ENCODE measurements at places on chromosomes 6 and 20.

- DNase-seq = no peak
Observed at GRCh38 chr6:44148306-44148705, 10.3 kb upstream of the CAPN11 start.

DNA sequence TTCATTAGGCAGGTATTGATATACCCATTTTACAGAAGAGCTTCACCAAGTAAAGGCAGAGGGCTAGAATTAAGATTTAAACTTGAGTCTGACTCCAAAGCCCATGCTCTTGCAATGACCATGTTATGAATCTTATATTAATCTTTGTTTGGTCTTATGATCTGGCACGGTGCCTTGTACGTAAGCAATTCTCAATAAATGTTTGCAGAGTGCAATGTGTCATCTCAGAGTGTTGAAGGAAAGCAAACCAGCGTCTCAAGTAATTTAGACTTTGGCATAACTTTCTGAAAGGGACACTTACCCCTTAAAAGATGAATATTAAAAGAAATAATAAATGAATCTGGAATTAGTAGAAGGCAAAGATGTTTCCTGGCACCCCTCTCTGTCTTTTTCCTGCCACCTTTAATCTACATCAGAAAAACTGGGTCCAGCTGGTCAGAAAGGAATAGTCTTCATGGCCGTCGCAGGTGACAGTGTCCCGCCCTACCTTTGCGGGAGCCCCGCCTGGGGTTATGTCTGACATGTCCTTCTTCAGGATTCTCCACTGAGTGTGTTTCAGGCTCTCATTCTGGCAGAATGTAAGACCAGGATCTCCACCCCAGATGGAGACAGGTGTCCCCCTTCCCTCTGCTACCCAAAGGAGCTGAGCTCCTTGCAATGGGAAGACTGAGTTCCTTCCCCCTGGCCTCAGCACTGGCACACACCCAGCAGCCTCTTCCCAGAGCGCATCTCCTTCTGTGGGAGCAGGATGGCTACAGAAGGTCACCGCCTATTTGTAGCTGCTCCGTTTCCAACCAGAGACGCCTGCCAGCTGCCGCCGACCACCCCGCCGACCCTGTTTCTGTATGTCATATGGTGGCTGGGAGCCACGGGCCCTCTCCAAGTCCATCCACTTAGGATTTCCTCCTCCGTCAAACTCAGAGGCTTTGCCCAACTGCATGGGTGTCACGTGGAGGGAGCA is 266.3 kb upstream of the ECI2 start:
- no peak for DNase-seq

GRCh38 chr20:63941282-63942081 is 14.7 kb downstream of the UCKL1 start:
- peak; percentile 43 for DNase-seq

DNA sequence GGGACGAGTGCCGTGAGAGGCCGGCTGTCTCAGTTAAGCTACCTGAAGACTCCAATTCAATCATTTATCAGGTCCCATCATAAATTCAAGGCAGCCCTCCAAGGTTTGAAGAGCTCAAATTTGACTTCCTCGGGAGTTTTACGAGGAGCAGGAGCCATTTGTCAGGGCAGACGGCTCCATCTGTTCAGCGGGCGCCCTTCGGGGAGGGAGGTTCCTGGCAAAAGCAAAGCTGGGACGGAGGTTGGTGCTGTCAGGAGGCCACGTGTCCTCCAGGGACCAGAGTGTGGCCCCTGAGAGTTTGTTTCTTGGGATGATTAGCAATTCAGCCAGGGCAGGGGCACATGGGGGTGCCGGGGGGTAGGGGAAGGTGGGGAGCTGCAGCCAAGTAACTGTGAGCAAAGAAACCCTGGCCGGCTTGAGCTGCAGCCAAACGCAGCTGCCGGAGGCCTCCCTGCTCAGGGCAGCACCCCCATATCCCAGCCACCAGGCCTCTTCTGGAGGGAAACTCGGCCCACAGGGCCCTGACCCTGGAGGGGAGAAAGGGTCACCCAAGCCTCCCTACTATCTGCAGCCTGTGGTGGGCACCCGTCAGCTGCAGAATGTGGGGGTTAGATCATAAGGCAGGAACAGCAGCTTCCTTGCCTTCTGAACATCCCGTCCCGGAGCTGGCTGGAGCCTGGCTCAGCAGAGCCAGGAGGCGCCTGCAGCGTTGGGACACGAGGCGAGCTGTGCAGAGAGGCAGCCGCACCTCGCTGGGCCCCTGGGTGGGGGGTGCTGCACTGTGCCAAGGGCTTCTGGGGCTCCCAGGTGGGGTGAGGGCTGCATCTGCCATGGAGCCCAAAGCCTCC is 63.6 kb upstream of the GATA5 start:
- no peak for DNase-seq

GRCh38 chr6:144346719-144347447 is 61.7 kb downstream of the UTRN start:
- no peak for DNase-seq

GRCh38 chr6:43977404-43978111 is 149.7 kb downstream of the MRPL14 start:
- no peak for DNase-seq

- no peak for DNase-seq
Observed at GRCh38 chr6:15294504-15294903, 48.6 kb downstream of the JARID2 start.

GRCh38 chr20:44862286-44862685 is 23.2 kb upstream of the YWHAB start:
- DNase-seq = no peak

DNA sequence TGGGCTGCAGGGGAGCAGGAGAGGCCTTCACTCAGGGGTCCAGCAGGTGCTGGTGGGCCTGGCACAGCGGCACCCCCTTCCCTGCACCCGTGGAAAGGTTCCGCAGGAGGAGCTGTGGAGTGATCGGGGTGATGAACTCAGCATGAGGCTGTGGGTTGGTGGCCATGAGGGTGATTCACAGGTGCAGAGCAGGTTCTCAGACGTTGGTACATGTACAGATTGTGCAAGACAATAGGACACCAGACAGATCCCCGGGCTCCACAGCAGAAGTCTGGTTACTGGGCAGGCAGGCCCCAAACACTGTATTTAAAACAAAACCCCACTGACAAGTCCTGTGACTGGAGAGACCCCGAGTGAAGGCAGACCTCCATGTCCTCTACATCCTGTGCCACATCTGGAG is 151.6 kb upstream of the CDH4 start:
- no peak for DNase-seq

GRCh38 chr6:111995404-111995803 is 58.5 kb upstream of the CCN6 start:
- DNase-seq = no peak

GRCh38 chr6:70518723-70519122 is 48.0 kb upstream of the SDHAF4 start:
- DNase-seq = no peak

DNA sequence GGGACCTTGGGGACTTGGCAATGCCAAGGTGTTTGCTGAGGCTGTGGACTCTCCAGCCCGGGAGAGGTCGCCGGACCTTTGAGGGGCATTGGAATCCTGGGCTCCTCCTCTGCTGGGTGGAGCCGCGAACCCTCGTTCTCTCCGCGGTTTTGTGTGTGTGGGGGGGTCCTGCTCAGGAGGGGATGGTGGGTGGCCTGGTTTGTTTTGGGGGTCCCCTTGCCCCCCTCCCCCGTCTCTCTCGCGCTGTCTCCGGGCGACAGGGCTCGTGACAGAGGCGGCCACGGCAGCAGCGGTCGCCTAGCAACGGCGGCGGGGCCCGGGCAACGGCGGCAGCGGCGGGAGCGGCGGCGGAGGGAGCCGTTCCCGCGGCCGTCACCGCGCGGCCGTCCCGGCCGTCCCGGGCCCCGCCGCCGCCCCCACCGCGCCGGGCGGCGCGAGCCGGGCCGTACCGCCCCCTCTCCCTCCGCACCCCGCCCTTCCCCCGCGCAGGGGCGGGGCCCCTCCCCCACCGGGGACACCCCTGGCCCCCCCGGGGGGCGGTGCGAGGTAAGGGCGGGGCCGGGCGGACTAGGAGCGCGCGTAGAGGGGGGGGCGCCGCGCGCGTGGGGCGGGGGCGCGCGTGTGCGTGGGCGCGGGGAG is 7.8 kb downstream of the SYNGAP1 start:
- peak; percentile 54 for DNase-seq

DNA sequence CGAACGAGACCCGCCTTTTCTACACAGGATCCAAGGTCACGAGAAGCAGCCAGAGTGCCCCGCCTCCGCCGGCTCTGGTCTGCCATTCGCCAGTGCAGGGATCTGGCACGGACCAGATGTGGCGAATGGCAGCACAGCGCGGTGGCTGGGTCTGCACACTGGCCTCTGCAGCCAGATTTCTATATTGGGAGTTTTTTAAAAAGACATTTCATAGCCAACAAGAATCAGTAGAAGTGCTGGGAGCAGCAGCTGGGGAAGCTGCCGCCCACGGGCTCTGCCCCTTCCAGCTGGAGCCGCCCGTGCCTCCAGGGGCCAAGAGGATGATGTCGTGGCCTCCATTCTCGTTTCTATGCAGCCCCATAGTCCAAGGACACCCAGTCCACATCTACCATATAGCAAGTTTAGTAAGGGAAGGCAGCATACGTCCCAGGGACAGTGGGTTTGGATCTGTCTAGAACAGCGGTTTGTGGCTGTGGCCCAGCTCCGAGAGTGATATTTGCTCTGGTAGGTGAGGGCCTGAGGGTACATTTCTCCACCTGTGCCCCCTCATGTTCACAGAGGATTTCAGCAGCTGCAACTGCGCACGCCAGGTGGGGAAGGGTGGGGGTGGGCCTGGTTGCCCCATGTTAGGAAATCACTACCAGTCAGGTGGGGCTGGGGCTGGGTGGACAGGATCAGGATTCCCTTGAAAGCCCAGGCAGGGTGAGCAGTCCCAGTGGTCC is 333.7 kb downstream of the ZFAND3 start:
- DNase-seq = no peak

DNA sequence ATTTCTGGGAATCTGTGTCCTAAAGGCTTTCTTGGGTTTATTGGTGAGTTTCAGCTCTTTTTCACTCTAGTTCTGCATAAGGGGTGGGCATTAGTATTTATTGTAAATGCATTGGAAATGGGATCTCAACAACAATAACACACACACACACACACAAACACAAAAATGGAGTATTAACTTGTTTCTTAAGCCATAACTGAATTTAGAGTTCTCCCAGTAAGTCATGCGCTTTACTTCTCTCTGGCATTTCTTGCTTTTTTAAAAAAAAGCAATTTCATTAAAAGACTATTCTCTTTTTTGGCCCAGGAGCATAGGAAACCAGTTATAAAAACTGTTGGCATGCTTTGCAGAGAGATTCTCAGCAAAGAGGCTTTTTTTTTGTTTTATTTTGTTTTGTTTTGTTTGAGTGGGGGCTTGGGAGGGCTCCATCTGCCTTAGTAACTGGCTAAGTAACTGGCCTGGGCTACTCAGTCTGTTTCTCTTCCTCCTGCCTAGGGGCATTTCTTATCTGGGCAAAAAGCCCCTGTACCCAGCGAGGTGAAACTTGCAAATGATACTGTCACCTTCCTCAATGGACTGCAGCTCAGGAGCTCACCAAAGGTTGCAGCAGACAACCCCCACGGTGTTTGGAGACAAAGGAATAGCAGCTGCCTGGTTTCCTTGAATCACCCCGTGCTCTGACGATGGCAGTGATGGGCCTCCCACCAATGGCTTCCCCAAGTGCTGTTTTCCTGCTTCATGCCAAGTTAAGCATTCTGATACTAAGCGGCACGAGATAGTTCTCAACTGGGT is 128.5 kb downstream of the BCAS1 start:
- DNase-seq = no peak

DNA sequence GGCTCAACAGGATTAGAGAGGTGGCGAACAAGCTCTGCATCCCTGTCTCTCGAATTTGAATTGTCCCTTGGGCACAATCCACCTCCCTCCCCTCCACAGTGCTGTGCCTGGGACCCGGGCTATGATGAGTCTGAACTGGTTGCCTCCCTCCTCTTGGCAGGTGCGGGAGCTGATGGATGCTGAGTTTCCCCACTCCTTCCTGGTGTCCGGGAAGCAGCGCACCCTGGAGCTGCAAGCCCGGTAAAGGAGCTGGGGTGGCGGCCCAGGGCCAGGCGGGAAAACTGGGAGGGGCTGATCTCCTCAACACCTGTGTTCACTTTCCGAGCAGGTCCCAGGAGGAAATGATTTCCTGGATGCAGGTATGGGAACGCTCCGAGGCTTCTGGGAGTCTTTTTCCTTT is 14.9 kb downstream of the FGD2 start:
- no peak for DNase-seq

DNA sequence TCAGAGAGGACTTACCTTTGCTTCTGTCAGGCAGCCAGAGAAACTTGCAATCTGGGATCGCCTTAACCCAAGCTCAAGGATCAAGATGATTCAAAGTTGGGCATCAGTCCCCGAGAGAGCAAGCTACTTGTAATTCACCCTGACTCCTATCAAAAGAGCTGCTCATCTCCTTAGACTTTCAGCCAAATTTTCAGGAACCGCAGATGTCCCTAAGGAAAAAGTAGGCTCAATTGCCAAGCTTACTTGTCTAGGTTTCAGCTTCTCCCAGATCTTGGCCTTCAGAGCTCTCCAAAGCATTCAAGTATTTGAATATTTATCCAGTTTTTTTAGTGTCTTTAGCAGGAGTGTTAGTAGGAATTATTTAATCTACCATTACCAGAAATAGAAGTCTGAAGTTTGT is 434.1 kb upstream of the MMS22L start:
- no peak for DNase-seq

GRCh38 chr6:55882718-55883569 is 7.6 kb upstream of the BMP5 start:
- no peak for DNase-seq

- no peak for DNase-seq
Observed at GRCh38 chr6:127073222-127073621, 45.2 kb upstream of the RSPO3 start.

- no peak for DNase-seq
Observed at GRCh38 chr6:1346101-1346500, 34.2 kb downstream of the FOXQ1 start.

DNA sequence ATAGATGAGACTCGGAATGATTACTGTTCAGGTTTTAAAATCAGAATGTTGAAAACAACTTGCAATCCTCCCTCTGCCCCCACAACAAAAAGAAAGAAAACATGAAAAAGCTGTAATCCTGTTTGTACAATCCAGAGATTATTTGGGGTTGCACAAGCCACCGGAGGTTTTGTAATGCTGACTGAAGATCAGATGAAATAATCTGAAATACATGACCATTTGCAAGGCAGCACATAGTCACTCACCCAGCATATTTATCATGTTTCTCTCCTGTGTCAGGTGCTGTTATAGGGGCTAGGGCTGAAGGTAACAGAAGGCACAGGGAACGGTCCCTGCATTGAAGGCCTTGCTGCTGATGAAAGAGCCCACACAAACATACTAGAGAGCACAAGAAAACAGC is 85.3 kb downstream of the SIM1 start:
- DNase-seq = no peak

DNA sequence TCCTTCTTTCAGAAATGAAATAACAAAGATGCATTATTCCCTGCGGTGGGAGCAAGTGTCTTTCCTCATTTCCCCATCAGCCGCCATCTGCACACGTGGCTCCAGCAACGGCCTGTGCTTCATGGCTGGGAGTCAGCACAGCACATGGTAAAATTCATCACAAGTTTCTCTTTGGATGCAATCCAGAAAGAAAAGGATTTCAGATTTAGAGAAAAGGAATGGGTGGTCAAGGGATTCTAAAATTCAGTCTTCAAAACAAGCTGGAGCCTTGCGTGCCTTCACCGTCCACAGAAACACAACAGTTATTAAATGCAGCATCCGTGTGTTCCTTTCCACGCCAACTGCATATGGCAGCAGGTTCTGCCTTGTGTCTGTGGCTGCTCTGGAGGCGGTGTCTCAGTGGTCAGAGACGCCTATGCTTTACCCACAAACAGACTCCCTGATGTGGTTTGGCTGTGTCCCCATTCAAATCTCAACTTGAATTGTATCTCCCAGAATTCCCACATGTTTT is 107.6 kb downstream of the THBS2 start:
- DNase-seq = no peak

GRCh38 chr6:157020398-157020797 is 243.2 kb downstream of the ARID1B start:
- no peak for DNase-seq

GRCh38 chr6:46583081-46583480 is 69.5 kb downstream of the CYP39A1 start:
- DNase-seq = no peak

Measured in stimulated activated CD4-positive, alpha-beta T cell treated with anti-CD3 and anti-CD28 coated beads, Interleukin-15, amount 100 ng/mL, for 1 hour (primary cell).